ENCODE measurements at places on chromosomes 4 and X. TPM values are rescaled to one million over a fixed set of nuclear protein-coding genes. Genes with fewer than 3 reads are reported as not detected.

Gene GLRA3
- total RNA-seq = not detected

Gene NUDT10
- total RNA-seq = 1.9 TPM

Gene DCAF4L1
- not detected for total RNA-seq

Gene DKK2
- total RNA-seq = not detected

Gene CSAG3
- not detected for total RNA-seq
